Uterus (tissue), 4 donors: ENCODE measurements at places on chromosomes 11 and 22. TPM values are rescaled to one million over a fixed set of nuclear protein-coding genes. Genes with fewer than 3 reads are reported as not detected.

RASL10A gene
- total RNA-seq = not detected

NLRP6 gene
- not detected for total RNA-seq

DNA sequence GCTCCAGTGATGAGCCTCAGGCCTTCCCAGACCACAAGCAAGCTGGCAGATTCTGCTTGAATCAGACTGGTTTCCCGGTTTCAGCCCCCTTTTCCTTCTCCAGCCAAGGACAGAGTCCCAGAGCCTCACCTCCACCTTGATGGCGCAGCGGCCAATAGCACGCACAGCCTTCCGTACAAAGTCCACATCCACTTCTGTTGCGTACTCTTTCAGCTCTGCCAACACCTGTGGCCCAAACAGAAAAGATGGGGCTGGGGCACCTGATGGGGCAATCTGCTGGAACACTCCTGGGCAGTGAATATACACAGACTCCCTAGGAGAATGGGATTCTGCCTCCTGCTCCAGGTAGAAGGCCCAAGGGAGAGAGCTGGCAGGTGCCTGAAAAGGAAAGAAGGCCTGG is 35.5 kb upstream of the RASL10A start:
- DNase-seq = no peak

- DNase-seq = no peak
Measured at GRCh38 chr22:19796160-19796559, 35.6 kb downstream of the TBX1 start.

- DNase-seq = no peak
Measured at GRCh38 chr11:60498853-60499252, 6.3 kb downstream of the MS4A12 start.
